ENCODE measurements at places on chromosomes 2 and 18. TPM values are rescaled to one million over a fixed set of nuclear protein-coding genes. Genes with fewer than 3 reads are reported as not detected.
A peak's percentile ranks its signal among the peaks of the same experiment; 100 is the strongest.

The CAVIN2 gene
- 29.8 TPM for polyA plus RNA-seq

The C2orf80 gene
- not detected for polyA plus RNA-seq

The C2orf92 gene
- polyA plus RNA-seq, result 16.7 TPM

The SYT4 gene
- polyA plus RNA-seq, result not detected

The UBR3 gene
- 8.1 TPM for polyA plus RNA-seq

The ATOH8 gene
- polyA plus RNA-seq, result 4.1 TPM

The CTAGE1 gene
- polyA plus RNA-seq, result not detected

The SCN1A gene
- polyA plus RNA-seq, result not detected

The LAMA1 gene
- polyA plus RNA-seq, result 4.2 TPM

The RTKN gene
- polyA plus RNA-seq, result 94.1 TPM

The ST6GAL2 gene
- polyA plus RNA-seq, result not detected

DNA sequence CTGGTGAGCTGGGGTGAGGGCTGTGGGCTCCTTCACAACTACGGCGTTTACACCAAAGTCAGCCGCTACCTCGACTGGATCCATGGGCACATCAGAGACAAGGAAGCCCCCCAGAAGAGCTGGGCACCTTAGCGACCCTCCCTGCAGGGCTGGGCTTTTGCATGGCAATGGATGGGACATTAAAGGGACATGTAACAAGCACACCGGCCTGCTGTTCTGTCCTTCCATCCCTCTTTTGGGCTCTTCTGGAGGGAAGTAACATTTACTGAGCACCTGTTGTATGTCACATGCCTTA lies 10.5 kb downstream of the PROC start:
- no peak for DNase-seq

GRCh38 chr2:3192920-3193319 lies 184.7 kb downstream of the EIPR1 start:
- no peak for DNase-seq

DNA sequence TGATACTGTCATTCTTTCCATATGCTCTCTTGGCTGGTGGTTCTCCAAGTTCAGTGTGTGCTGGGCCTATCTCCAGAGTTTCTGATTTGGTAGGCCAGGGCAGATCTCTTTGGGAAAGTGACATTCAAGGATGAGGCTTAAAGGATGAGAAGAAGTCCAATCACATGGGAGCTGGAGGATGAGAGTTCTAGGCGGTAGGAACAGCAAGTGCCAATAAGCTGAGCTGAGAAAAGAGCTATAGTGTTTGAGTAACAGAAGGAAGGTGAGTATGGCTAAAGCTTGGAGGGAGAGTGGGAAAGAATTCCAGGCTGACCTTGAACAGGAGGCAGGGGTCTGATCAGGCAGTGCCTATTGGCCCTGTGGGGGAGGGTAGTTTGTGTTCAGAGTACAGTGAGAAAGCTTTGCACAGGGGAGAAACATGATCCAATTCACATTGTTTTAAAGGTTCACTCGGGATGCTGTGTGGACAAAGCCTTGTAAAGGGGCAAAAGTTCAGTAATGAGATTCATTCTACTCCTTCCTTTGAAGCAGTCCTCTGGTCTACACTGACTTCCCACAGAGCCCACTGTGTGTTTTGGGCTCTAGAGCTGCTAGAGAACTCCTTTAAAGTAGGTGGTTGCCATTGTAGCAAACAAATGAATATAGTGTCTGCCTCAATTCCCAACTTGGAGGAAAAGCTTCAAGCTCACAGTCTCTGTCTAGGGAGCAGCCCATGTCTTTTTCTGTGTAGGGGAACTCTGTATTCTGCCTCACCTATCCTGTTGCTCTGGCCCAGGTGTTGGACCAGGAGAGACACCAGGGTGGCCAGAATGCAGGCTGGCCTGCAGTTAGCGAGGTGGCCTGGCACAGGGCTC lies 81.8 kb downstream of the FASTKD2 start:
- DNase-seq, result no peak

DNA sequence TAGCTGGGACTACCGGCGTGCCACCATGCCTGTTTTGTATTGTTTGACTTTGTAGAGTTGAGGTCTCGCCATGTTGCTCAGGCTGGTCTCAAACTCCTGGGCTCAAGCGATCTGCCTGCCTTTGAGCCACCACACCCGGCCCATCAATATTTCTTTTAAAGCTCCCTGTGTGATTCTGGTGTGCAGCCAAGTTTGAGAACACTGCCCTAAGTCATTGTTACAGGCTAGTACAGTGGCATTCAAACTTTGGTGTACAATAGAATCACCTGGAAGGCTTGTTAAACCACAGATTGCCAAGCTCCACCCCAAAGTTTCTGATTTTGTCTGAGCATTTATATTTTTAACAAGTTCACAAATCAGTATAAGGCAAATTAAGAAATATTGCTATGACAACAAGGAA lies 99.9 kb downstream of the RBBP8 start:
- DNase-seq, result peak; percentile 6

GRCh38 chr2:223943561-223944008 lies 1.6 kb downstream of the WDFY1 start:
- peak; percentile 77 for DNase-seq

GRCh38 chr18:9707381-9708056 lies 582 bp upstream of the RAB31 start:
- DNase-seq, result no peak

- no peak for DNase-seq
These were observed 22.5 kb upstream of the RASGRP3 start for GRCh38 chr2:33453905-33454479.

- no peak for DNase-seq
These were observed 71.9 kb downstream of the MYL12B start for GRCh38 chr18:3333721-3334386.

DNA sequence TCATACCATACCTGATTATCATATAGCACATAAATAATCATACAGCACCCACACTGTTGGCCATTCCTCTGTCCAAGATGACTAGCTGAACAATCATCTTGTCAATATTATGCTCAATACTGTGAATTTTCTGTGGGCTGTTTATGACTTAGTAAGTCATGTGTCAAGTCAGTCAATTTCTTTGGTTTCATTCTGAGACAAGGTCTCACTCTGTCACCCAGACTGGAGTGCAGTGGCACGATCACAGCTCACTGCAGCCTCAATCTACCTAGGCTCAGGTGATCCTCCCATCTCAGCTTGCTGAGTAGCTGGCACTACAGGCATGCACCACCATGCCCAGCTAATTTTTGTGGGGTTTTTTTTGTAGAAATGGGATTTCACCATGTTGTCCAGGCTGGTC lies 5.7 kb downstream of the MCM6 start:
- DNase-seq, result no peak

DNA sequence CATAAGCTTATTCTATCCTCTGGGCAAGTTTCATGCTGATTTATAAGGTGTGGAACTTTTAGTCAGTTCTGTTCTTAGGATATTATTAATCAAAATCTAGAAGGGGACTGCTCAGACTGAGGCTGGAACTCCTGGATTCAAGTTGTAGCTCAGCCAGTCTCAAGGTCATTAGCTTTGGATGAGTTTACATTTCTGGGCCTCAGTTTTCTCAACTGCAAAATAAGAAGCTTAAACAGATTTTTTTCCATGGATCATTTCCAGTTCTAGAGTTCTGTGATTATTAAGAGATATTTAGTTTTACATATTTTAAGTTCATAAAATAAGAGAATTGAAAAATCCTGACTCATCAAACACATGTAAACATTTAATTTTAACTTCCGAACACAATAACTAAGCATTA lies 442.5 kb upstream of the PKDCC start:
- DNase-seq, result no peak

- no peak for DNase-seq
These were observed 27.5 kb downstream of the RAMP1 start for GRCh38 chr2:237886685-237887481.

GRCh38 chr2:127887776-127888130 lies 2.0 kb upstream of the AMMECR1L start:
- no peak for DNase-seq

GRCh38 chr2:219561179-219562048 lies 9.9 kb downstream of the OBSL1 start:
- no peak for DNase-seq

- DNase-seq, result no peak
These were observed 1.1 kb downstream of the L3MBTL4 start for GRCh38 chr18:6413579-6414117.

- DNase-seq, result no peak
These were observed 110.6 kb downstream of the NRP2 start for GRCh38 chr2:205792908-205793307.

DNA sequence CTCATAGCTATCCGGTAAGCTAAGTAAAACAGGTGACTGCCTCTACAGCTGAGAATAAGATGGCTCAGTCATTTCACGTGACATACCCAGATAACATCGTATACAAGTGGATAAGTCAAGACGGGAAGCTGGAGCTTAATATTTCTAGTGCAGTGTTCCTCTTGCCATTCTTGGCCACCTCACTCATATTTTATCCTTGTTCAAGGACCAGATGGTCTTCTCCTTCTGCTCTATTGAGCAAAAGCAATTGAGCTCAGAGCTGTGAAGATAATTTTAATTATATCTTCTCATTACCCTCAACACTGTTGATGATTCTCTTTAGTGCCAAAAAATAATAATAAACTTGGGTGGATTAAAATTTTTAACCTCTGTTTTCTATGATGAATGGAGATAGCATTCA lies 201.1 kb downstream of the DCC start:
- no peak for DNase-seq

DNA sequence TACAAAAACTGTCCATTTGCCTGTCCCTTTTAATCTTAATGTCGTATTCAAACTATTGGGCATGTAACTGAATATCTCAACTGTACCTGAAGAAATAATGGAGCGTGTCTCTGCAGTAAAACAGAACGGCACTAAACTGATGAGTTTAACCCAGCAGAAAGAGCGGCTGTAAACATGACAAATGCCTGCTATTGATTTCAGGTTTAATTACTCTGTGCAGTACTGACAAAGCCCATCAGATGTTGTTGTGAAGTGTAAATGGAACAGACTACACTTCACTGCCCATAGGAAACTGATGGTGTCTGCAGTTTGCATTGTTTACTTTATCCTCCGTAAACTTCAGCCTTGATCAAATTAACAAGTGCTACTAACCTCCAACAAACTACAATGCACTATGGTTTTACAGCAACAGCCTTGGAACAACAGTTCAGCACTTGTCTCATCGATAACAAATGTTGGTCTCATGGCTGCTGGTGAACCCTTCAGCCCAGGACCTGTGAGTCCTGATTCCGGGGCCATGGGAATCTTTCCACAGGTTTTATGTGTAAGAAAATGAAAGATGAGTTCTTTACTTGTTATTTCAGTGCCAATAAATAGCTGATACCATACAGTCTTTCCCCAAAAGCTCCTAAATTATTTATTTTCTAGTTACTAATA lies 316.5 kb downstream of the CCDC178 start:
- no peak for DNase-seq
